ENCODE measurements at places on chromosomes 16 and 17.

DNA sequence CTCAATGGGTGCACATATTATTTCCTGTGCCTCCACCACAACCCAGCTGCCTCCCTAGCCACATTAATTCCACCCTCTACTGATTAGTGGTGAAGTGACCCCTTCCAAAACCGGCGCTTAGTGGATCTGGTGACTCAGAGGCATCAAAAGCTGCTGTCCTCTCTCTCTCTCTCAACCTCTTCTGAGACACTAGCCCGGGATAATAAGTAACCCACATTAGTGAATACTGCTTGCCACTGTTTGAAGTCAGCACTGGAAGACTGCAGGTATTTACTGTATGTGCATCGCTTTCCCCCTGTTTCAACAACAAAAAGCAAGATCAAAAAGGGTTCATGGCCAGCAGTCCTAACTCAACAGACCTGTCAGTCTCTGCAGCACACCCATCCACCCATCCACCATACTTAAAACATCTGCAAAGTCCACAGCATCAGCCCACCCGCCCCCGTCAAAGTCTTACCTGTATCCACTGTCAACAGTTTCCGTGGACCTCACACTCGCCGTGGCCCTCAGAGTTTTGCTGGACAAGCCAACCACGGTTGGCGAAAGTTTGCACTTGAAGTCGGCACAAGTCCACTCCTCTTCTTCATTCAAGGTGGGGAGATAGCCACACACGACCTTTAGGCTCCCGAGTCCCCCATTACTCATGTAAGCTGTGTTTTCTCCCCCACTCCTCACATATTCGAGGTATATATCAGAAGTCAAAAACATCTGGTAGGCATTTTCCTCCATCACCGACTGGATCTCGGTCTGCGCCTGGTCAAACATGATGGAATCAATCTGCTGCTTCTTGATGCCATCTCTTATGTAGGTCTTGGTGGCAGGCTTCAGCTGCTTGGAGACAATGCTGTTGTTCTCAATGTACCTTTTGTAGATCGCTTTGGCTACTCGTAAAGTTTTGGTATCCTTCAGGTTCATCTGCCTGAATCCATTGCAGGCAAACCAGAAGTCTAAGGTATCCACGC lies 3.8 kb downstream of the AXIN2 start:
- DNase-seq = no peak

- no peak for DNase-seq
Measured at GRCh38 chr16:75066861-75067447, 49.6 kb downstream of the LDHD start.

DNA sequence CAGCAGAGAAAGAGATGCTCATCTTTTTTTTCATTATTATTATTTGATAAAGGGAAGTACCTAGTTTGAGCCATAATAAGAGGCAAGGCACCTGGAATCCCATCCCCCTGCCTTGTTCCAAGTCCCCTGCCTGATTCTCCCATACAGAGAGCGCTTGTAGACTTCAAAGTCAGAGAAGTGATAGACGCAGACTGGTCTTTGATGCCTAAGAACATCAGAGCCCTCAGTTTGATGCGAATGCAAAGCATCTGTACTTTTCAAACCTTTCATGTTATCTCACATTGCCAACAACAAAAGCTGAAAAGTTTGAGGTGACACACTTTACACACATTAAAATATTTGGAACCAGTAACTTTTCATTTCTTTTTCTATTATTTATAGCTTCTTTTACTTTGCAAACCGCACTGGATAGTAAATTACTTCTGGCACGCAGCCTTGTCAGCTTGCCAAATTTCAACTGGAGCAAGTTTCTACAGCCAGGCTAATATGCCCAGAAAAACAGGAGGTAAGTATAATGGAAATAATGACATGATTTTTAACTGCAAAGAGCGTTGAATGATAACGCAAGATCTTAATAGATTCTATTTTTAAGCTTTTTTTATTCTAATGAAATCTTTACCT lies 5.9 kb upstream of the UTP6 start:
- DNase-seq = no peak

DNA sequence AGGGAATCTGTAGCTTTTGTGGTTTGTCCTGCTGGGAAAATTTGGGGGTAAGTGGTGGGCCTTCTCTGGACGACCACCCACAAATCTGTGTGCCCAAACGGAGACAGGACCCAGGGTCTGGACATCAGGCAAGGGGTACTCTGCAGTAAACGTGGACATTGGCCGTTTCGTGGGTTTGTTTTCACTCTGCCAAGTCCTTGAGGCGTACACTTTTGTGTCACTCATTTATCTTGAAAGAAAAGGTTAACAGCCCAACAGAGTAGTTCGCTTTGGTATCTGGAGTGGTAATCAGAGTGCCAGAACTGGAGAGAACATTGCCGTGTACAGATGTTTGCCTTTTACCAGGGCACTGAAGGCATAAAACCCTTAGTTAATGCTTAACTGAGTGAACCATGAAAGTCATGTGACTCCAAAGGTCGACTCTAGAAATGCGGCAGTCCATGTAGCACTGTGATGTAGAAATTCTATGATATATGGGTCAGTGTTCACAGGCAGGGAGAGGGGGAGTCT lies 15.4 kb downstream of the NAA60 start:
- no peak for DNase-seq

- no peak for DNase-seq
Measured at GRCh38 chr17:14701886-14702285, 401.0 kb downstream of the HS3ST3B1 start.

Measured in stimulated activated CD4-positive, alpha-beta T cell treated with anti-CD3 and anti-CD28 coated beads, TNF-alpha, amount 100 ng/mL, for 1 hour (primary cell).